ENCODE measurements at places on chromosomes 2 and 18.

- DNase-seq: no peak
These were observed 13.2 kb downstream of the FN1 start for GRCh38 chr2:215422676-215423075.

DNA sequence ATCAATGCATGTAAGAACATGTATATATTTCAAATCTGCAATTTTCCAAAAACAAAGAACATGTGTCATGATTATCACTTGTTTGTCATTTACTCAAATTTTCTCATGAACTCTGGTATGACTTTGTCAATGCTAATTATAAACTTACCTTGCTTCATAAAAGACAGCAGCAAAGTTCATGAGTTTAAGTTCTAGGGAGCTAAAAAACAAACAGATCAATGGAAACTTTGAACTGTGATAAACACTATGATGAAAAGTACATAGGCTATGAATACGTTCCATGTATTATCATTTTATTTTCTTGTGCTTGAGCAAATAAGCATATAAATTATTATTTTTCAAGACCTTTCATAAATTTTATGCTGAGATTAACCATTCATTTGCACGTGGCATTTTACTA is 940.8 kb downstream of the MBD2 start:
- no peak for DNase-seq

DNA sequence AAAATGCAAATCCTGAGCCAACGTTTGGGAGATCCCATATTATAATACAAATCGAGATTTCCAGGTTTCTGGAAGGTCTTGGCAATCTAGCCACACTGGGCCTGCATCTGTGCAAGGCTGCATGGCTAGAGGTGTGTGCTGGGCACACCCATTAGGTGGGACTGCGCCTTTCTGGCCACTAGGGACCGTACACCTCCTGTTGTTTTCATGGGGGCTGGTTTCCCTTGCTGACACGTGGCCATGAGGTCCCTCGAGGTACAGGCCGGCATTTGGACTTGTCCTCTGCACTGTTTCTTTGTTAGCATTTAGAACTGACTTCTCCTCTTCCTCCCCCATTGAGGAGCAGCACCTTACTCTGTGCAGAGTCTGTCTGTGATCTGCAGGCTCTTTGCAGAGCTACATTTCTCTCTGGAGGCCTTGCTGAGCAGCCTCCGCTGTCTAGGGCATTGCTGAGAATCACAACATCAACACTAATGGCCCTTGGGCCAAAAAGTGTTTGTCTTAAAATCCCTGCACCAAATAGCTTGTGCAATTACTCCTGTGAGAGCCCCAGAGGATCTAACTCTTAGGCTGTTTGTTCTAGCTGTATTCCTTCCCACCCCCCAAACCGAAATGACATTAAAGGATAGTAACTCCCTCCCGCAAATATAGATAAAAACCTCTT is 131.2 kb downstream of the NEDD4L start:
- no peak for DNase-seq

GRCh38 chr2:192098814-192099491 is 95.8 kb downstream of the TMEFF2 start:
- DNase-seq: no peak

GRCh38 chr2:12062053-12062395 is 315.6 kb downstream of the LPIN1 start:
- DNase-seq: no peak

All from stimulated activated naive CD4-positive, alpha-beta T cell (primary cell).